ENCODE measurements at places on chromosomes 13 and 19.

DNA sequence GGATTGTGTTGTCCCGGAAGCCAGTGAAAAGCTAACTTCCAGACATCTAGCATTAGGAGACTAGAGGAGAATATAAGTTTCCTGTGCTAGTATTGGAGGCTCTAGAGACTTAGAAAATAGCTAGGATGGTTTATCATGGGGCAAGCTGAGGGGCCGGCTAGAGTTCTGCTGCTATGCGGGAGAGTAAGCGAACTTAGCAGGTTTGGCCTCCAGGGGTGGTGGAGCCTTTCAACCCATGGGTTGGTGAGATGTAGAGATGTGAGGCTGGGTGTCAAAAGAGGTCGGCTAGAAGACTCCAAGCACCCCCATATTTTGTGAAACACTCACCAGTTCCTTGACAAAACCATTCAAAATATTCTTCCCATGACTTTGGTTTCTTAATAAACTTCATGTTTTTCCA lies 4.4 kb downstream of the SULT2A1 start:
- DNase-seq, result no peak

- DNase-seq, result peak; percentile 2
Measured at GRCh38 chr19:34556488-34556887, 74.9 kb downstream of the WTIP start.

- DNase-seq, result no peak
Measured at GRCh38 chr13:110306960-110307766, at the start of the genes COL4A1 and COL4A2. Gene COL4A1 (minus strand): TSS chr13:110307157. CDS start chr13:110307027, 130 bp downstream. Gene COL4A2 (plus strand): TSS chr13:110307284. CDS start chr13:110307904, 620 bp downstream.

DNA sequence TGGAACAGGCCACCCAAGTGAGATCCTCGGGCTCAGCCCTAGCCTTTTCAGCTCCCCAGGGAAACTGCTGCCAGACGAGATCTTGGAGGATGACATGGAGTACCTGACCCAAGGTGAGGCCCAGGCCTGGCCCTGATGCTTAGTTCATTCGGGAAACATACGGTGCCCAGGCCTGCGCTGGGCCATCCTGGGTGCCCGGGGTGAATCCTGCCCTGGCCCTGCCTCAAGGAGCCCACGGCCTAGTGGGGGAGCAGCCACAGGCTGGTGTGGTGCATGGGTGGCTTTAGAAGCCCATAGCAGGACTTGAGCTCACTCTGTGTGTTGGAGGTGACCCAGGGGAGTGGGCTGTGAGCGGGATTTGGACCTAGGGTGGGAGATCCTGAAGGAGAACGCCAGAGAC lies 10.1 kb downstream of the SIX5 start:
- no peak for DNase-seq

GRCh38 chr13:112741835-112742570 lies 52.2 kb downstream of the ATP11A start:
- no peak for DNase-seq

DNA sequence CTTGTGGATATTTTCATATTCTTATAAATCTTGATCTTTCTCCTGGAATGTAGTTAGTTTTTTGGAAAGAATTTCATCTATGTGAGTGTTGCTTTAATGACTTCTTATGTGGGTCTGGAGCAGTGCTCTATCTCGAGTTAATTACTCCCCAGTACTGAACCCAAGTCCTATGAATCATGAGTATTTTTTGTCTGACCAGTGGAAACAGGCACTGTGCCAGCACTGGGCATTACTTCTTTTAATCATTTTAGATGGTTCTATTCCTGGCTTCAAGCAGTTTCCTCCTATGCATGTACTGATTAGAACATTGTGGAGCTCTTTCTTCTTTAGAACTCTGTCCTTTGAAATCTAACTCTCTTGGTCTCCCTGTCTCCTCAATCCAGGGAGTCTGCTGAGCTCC lies 466.3 kb downstream of the PCDH17 start:
- DNase-seq, result no peak

DNA sequence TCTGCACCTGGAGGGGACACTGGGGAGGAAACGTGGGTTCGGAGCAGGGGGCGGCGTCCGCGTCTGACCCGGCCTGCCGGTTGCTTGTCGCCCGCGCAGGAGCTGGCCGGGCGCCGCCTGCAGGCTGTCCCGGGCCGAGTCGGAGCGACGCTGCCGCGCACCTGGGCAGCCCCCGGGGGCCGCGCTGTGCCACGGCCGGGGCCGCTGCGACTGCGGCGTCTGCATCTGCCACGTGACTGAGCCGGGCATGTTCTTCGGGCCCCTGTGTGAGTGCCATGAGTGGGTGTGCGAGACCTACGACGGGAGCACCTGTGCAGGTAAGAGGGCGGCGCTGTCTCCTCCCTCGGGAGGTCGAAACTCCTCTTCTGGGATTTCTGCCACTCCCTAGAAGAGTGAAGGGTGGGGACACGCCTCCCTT lies 1.3 kb downstream of the ITGBL1 start:
- no peak for DNase-seq

All from HFF-Myc (cell line).